ENCODE measurements at places on chromosomes 2 and 18.

DNA sequence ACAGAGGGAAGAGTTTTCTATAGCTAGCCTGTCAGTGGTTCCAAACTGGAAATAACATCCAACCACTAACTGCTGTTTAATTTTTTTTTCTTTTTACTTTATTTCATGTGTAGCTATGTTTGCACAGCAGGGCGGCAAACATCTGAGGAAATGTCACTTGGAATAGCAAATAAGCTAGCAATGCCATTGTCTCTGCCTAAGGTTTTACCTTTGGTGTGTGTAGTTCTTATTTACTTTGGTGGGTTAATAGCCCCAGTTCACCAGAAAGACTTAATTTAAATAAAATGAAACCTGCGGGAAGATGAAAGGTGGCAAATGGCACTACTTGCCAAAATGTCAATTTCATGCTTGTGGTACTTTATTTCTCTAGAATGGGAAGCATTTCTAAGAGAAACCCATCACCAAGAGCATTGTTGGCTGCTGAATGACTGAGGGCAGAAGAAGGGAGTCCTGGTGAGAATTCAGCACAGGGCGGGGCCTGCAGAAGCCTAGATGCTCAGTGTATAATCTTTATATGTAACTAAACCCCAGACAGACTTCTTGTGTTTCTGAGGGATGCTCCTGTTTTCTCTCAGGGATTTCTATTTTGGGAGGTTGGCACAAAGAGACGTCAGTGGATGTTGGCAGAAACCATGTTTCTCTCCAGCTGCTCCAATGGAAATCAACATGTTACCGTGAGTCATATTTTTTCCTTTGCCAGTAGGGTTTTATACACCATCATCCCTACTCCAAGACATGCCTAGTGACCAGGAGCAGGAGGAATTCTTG is 300.4 kb upstream of the NT5C1B start:
- no peak for DNase-seq

GRCh38 chr2:139744273-139744672 is 964.1 kb upstream of the NXPH2 start:
- DNase-seq, result no peak

- DNase-seq, result no peak
Measured at GRCh38 chr2:241860184-241861078, 1.7 kb upstream of the PDCD1 start.

- DNase-seq, result no peak
Measured at GRCh38 chr2:75320898-75321598, 121.7 kb upstream of the TACR1 start.

DNA sequence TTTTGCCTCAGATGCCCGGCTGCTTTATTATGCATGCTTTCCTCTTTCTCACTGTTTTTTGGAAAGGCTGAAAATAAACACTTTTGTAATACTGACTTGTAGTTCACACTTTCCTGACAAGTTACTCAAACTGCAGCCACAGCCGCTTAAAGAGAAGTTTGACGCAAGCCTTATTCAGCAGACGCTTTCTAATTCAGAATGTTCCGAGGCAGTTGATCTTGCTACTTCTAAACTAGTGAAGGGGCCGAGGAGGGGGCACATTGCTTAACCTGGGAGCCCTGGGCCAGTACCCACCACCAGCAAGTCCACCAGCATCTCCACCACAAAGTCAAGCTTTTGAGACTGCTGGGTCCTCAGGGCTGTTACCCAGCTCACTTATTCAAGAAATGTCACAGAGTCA is 71.8 kb upstream of the SPRED2 start:
- no peak for DNase-seq

GRCh38 chr2:114006460-114006859 is 116.6 kb downstream of the ACTR3 start:
- peak; percentile 3 for DNase-seq

GRCh38 chr18:77161383-77161782 is 28.8 kb upstream of the MBP start:
- no peak for DNase-seq

DNA sequence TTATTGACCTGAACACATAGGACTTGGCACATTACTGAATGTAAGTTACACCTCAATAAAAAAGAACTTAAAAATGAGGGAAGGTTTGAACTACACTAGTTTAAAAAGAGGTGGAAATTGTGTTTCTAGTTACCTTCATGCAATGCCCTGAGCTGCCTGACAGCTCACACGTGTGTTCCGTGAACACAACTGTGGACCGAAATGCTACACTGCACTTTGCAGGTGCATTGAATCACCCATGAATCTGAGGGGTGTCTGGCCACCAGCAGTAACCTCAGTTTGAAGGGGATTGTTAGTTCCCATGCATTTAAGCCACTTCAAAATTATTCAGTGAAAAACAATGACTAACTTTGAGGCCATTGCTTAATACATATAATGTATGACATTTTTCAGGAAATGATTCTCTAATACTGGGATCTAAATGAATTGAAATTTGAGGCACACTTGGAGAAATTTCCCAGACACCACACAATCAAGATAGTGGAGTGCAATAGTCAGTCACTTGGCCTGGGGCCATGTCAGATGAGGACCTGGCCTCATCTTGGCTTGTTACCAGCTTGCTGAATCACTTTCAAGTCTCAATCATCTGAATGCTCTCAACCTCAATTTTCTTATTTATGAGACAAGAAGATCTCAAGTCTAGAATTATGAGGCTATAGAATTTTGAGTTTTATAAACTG is 59.3 kb downstream of the MYL12B start:
- DNase-seq, result peak; percentile 66

DNA sequence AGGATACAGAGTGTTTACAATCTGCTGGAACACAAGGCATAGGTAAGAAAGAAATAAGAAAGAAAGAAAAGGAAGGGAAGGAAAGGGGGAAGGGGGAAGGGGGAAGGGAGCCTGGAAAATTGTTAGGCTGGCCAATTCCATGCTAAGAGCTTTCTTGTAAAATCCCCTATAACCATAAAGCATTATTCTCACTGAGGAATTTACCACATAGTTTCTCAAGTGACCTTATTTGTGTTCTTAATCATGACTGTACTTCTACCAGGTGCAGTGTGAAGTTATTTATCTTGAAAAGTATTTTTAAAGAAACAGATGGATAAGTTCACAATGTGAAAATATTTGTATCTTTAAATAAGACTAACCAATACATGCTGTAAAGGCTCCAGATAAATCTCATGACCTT is 39.2 kb upstream of the KIDINS220 start:
- DNase-seq, result no peak

DNA sequence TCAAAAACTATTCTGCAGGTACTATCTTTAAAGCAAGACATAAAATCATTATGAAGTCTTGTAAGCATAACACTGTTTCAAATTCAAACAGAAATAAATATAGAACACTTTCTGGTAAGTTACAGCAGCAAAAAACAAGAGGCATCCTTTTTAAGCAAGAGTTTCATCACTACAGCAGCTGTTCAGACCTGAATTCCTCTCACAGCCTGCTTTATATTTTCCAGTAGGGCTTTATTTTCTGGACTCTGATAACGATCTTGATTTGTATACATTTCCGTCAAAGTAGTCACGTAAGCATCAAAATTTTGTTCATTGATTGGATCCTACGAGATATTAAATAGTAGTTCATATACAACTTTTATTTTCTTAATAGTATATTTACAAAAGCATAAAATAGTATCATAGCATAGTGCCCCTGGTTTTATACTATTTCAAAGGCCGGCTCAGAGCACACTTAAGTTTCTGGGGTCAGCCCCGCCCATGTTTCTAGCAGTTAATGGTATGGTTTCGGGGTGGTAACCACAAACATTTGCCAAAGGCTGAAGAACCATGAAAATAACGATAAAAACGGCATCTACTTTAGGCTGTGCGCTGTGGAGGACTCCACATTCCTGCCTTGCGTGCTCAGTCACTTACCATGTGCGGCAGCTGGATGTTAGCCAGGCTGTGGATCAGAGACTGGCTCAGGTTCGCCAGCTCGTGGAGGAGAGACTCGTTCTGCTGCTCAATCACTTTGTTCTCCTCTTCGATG is 47.5 kb upstream of the PXDN start:
- DNase-seq, result no peak

GRCh38 chr2:101850450-101850849 is 141.3 kb upstream of the IL1R2 start:
- peak; percentile 19 for DNase-seq

- no peak for DNase-seq
Measured at GRCh38 chr2:118983133-118983532, 41.1 kb downstream of the MARCO start.

- DNase-seq, result peak; percentile 17
Measured at GRCh38 chr2:202072226-202072625, 829 bp upstream of the KIAA2012 start.

DNA sequence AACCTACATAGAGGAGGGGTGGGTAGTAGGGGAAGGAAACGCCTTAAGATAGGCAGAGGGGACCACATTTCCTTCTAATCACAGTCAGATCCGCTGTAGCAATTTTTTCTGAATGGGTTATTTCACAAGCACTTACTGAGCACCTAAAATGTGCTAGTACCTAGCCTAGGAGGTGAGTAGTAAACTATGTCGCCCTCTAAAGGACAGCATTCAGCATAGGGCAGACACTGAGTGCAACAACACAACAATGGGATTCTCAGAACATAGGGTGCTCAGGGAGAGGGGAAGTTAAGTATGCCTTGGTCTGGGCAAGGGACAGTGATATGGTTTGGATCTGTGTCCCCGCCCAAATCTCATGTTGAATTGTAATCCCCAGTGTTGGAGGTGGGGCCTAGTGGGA is 166.1 kb upstream of the RAB6C start:
- DNase-seq, result peak; percentile 21

DNA sequence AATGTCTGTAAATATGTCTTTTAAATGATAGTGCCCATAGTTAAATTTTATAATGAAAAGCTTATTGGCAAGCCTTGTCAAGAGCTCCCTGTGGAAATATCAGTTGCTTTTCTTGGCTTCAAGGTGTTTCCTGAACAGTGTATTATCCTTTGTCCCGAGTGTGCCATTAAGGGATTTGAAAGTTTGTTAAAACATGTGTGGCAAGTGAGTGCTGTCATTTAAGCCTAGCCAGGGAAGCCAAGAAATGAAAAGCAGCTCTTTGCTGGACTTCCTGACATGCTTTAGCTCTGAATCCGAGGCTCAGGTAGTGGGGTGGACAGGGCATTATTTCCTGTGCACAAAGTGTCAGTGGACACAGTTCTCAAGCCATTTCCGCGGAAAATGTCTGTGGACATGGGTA is 111.5 kb downstream of the DIS3L2 start:
- DNase-seq, result no peak

DNA sequence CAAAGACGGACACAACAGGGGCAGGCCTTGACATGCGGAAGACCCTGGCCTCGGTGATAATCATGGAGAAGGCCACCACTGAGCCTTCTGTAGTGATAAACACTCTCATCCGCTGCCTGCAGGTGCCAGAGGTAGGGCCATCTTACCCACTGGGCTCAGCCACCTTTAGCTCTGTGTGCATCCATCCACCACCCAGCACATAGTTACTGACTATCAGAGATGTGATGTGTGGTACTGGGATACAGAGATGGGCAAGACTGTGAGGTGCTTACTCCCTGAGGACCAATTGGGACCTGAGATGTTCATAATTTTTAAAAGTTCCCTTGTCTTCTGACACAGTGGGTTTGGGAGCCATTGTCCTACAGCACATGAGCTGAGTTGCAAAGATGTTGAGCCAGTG is 1.6 kb downstream of the MROH2A start:
- DNase-seq, result no peak

GRCh38 chr2:142130111-142131009 is 456 bp downstream of the LRP1B start:
- DNase-seq, result peak; percentile 74

DNA sequence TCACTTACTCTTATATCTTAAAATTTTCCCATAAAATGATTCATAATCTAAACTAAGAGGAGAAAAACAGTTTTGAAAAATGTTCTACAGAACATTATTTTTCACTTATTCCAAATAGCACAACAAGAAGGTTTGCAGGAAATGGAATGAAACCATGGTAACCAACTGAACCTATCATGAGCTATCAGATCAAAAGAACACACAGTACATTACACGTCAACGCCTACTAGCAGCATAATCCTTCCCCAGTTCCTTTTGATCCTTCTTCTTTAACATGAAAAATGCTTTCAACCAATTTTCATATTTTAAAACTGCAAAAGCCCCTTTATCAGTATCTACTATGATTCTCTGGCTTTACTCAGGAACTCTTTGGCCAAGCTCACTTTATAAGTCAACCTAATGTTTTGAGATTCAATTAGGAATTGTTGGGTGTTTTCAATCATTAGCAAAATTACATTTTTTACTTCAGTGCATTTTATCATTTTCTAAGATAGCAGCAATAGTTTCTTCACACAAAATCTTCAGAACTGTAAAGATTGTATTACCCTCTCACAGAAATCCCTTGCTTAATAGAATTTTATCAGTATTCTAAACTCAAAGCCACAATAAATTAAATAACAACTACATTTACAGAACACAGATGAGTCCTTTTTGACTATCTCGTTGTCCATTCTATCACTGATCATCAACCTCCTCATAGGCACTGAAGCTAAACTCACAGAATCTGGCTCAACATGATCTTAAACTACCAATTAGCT is 102.5 kb downstream of the CHN1 start:
- peak; percentile 67 for DNase-seq

DNA sequence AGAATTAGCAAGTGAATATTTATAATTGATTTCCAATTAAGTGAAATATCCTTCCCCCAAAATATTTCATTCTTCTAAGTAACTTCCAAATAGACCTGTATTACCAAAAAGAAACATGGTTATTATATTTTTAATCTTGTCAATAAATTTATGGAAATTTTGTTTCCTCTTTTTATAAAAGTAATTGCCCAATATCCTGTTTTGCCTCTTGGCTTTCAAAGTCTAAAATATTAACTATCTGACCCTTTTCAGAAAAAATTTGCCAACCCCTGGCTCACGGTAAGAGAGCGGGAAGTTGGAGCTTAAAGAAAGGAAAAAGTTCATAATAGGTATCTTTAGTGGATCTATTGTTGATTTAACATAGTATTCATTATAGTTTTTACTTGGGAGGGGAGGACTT is 20.4 kb upstream of the SANBR start:
- no peak for DNase-seq

DNA sequence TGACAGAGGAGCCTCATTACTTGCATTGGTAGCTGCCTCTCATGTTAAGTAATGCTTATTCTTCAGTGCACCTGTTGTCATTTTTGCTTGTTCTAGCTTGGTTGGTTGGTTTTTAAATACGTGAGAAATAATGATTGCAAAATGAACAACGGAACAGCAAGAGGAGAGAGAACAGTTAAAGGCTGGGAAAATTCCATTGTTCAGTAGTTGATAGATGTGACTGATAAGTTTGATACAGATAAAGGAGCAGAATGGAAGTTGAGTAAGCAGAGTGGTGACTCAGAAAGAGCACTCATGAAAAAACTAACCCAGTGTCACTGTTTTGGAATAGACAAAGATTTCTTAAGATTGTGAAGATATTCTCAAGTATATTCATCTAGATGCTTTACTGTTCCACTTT is 50.5 kb downstream of the MTA3 start:
- DNase-seq, result no peak

- DNase-seq, result no peak
Measured at GRCh38 chr2:1988594-1988993, 244.3 kb upstream of the PXDN start.

GRCh38 chr2:178473373-178473772 is 5.0 kb downstream of the FKBP7 start:
- no peak for DNase-seq

Measured in NCI-H69 (cell line).